NCI-H446 treated with DMSO at 0.1 percent for 48 hours (cell line): ENCODE measurements at places on chromosomes 16 and 17.

- DNase-seq = no peak
These were observed 996 bp downstream of the STRADA start for GRCh38 chr17:63740464-63741142.

DNA sequence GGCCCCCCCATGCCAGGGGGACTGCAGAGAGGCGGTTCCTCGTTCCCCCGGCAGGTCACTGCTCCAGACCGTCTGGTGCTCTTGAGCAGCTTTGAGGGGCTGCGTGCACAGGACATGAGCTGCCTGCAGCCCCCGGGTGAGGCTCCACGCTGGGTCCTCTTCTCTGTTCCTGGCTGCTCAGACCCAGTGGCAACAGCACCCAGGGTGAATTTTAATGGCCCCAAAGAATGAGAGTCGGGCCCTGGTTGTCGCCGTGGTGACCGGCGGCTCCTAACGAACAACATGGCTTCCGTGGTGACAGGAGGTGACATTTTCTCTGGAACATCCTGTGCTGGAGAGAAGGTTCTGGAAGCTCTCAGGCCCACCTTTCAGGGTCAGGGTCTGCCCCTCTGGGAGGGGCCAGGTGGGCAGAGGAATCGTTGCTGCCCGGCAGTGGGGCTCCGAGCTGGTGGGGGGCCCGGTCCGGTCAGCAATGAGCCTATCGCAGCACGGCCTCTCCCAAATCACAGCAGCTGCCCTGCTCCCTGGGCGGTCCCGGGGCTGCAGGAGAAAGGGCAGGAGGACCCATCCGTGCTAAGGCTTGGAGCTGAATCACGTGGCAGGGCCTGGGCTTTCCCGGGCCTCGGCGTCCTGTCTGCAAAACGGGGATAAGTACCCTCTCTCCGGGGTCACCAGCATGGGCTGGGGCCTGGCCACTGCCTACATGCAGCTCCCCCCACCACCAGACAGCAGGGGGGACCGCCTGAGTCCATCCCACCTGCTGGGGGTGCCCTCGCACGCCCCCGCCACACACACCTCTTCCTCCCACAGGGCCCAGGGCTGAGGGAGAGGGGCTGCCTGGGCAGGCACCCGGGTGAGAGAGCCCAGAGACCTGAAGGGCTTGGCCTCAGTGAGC lies 3.4 kb upstream of the C1QTNF8 start:
- no peak for DNase-seq

DNA sequence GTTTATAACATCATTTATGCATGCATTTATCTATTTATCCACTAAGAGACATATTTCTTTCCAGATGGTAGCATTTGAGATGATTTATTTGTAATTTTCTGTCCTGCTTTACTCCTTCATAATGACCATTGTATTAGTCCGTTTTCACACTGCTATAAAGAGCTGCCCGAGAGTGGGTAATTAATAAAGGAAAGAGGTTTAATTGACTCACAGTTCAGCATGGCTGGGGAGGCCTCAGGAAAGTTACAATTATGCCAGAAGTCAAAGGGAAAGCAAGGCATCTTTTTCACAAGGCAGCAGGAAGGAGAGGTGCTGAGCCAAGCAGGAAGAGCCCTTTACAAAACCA lies 28.6 kb downstream of the TRIM25 start:
- no peak for DNase-seq

DNA sequence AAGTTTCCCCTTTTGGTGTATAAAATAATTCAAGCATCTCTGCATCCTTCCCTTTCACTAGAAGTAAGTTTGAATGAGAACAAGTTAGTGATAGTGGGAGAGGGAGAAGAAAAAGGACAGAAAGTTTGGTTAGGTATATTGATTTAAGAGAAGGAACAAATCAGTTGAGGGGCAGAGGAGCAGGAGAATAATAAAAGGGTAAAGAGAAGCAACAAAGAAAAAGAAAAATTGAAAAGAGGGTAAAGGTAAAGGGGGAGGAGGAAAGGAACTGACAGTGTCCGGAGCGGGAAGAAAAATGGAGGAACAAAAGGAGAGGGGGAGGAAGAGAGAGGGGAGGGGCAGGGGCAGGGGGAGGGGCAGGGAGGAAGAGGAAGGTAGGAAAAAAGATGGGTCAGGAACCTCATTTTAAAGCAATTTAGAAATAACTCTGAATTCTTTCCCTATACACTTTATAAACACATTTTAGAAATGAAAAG lies 6.3 kb upstream of the IGF2BP1 start:
- no peak for DNase-seq

- no peak for DNase-seq
These were observed 49.1 kb downstream of the RAI1 start for GRCh38 chr17:17730250-17730935.

DNA sequence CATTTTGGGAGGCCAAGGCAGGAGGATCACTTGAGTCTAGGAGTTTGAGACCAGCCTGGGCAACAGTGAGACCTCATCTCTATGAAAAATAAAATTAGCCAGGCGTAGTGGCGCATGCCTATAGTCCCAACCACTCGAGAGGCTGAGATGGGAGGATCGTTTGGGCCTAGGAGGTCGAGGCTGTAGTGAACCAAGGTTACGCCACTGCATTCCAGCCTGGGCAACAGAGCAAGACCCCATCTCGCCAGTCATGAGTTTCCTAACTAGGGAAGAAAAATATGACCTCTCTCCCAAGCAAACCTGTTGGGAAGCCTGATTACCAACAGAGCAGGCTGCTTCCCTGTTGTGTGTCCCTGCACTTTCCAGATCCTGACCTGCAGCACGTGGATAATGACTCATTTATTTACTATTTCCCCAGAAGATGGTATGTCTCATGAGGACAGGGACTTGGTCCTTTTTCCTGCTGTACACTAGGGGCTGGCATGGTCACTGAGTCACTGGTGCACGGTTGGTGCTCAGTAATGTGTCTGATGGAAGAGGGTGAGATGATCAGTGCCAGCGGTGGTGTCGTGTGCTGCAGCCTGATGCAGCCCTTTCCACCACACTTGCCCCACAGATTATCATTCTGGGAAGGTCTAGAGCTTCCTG lies 30.8 kb downstream of the NMT1 start:
- DNase-seq = no peak

GRCh38 chr17:57316361-57316760 lies 60.0 kb downstream of the MSI2 start:
- DNase-seq = no peak

DNA sequence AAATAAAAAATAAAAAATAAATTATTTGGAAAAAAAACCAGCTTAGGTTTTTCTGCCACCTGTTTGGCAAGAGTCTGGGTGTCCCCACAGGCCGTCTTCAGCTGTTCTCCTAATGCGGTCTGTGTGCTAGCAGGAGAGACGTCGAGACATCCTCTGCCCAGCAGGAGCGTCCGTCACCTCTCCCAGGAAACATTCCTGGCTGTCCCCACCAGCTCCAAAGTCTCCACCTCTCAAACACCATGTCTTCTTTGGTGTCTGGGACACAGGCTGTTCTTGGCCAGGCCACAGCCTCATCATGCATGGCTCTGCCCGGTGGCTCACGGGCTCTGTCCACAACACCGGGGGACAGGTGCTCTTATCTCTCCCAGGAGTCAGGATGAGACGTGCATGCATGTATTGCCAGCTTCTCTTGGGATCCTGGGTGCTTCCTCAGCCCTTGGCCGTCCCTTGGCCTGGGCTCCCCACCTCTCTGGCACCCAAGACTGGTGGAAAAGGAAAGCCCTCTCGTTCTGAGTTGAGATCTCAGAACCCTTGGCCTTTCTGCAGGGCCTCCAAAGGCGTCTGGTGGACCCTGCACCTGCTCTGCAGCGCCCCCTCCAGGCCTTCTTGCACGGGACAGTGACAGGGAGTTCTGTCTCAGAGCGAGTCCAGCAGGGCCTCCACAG lies 84.9 kb upstream of the CBX4 start:
- DNase-seq = no peak

GRCh38 chr17:1582374-1582773 lies 19.8 kb upstream of the PITPNA start:
- no peak for DNase-seq

- no peak for DNase-seq
These were observed 20.9 kb downstream of the SOST start for GRCh38 chr17:43737722-43738121.

DNA sequence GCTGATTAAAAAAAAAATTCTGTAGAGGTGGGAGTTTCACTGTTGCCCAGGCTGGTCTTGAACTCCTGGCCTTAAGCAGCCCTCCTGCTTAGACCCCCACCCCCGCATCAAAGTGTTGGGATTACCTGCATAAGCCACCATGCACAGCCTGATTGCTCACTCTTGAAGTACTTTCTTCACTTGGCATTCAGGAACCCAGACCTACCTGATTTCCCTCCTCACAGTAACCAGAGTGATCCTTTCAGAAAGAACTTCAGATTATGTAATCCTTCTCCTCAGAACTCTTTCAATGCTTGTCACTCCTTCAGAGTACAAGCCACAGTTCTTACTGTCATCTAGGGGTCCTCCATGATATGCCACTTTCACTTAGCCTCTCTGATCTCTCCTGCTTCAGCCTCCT lies 1.4 kb downstream of the EFCAB13 start:
- DNase-seq = no peak

DNA sequence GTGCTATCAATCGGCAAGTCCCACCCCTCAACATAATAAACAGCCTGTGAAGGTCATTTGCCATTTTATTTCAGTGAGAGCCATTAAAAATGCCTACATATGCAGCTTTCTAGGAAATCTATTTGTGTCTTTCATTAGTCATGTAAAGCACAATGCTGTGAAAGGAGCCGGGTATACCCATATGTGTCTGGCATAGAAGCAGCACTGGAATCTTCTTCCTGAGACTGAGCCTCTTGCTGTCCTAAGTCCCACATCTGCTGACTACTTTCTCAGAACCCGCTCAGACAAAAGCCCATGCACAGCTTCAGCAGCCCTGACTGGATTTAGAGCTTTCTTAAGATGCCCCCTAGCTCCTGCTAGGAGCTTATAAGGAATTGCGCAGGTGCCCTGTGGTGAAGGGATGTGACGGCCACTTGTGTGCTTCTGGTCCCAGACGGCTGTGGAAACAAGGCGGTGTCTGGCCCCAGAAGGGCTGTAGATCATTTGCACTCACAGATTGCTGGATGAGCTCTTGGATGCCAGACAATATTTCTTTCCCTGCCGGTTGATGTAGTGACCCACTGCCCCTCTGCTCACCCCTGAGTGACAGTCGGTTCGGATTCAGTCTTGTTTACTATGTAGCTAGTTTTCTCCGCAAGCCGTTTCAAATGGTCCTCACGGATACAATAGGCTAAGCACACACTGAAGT lies 172.2 kb downstream of the ANKFN1 start:
- no peak for DNase-seq

DNA sequence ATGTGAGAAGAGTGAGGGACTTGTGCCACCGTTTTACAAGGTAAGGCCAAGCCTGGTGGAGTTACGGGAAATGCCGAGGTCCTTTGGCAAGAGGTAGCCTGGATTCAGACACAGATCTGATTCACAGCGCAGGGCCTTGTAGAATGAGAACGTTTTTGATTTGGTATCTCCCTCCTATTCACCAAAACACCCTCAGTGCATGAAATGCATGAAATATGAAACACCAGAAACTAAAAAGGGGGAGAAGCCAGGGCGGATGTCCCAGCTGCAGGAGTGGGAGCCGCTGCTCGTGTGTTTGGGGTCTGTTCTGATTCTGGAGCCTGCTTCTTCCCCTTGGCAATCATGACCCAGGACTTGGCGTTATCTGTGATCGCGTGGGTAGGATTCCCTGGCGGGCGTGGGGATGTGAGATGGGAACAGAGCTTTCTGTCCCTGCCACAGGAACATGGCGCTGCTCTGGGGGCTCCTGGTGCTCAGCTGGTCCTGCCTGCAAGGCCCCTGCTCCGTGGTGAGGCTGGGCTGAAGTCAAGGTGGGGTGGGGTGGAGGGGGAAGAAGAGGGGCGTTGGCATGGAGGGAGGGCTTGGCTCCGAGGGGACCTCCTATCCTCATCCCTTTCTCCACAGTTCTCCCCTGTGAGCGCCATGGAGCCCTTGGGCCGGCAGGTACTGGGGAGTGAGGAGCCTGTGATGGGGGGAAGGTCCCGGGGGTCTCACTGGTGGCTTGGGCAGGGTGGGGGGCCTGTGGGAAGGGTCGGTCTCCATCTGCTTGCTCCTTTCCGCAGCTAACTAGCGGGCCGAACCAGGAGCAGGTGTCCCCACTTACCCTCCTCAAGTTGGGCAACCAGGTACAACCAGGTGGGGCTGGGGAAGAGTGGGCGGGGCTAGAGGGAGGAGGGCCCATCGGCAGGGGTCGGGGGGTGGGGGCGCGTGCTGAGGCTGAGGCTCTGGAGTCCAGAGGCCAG lies 2.2 kb downstream of the SERPINF2 start:
- no peak for DNase-seq

DNA sequence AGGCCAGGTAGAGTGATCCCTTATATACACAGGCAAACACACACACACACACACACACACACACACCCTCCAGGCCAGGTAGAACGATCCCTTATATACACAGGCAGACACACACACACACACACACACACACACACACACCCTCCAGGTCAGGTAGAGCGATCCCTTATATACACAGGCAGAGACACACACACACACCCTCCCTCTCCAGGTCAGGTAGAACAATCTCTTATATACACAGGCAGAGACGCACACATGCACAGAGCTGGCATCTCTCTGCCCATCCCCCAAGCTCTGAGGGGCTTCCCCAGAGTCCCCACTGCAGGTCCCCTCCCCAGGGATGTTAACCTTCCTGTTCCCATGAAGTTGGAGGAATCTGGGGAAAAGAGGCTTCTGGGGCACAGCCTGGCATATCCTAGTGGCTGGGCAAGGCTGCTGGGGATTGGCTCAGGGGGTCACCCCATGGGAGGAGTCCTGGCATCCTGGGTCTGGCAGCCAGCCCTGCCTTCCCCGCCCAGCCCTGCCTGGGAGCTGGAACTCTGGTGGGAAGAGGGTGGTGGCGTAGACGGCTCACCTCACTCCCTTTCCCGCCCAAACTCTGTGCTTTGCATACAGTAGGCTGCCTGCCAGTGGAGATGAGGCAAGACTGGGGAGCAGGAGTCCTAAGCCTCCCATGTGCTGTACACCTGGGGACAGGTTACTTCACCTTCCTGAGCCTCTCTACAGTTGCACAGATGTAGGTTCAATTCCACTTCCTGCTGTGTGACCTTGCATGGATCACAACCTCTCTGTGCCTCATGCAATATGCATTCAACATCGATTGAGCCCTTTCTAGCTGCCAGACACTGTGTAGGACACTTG lies 41.8 kb downstream of the TEKT5 start:
- no peak for DNase-seq
